ENCODE measurements at places on chromosomes 6 and 20.

DNA sequence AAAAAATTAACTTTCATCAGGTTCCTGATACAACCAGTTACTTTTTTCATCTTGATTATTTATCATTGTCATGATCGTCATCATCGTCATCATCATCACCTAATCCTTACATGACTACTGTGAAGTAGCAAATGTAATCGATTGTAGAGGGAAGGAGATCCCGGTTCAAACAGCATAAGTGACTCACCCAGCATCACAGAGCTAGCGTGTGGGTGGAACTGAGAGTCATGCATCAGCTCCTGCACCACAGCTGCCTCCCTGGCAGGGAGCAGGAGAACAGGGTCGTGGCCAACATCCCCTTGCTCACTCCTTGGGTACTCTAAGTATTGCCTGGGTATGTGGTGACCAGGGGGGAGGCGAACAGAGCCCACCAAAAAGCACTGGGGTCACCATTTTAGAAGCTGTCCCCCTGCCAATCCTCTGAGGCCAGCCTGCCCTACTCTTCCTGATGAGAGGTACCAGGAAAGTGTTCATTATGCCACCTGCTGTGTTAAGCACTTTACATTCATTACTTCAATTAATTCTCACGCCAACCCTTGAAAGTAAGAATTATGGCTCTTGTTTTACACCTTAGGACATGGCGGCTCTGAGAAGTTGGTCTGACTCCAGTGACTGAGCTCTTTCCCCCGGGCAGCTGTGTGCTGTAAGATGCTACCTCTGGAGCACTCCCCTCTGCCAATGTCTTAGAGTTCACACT, 425.2 kb downstream of the CD83 start:
- DNase-seq, result no peak

GRCh38 chr6:15344192-15344519, 98.3 kb downstream of the JARID2 start:
- no peak for DNase-seq

DNA sequence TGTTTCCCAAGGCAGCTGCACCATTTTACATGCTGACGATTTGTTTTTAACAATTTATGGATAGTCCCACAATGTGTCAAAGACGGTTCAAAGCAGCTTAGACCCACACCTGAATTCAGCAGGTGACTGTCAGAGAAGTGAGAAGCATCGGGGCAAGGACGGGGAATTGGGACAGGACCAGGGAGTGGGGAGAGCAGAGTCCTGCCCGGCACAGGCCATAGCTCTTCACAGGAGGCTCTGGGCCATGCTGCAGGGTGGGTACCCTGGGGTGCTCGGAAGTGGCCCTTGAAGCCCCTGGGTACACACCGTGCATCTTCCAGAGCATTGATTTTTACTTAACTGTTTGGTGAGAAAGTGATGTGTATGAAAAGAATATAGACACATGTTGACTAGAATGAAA, 33.2 kb upstream of the PHACTR3 start:
- DNase-seq, result no peak

- DNase-seq, result no peak
Observed at GRCh38 chr20:14337400-14338171, at the start of gene FLRT3. Gene FLRT3 (minus strand): TSS chr20:14337612. CDS start chr20:14327506, 10,106 bp downstream.

DNA sequence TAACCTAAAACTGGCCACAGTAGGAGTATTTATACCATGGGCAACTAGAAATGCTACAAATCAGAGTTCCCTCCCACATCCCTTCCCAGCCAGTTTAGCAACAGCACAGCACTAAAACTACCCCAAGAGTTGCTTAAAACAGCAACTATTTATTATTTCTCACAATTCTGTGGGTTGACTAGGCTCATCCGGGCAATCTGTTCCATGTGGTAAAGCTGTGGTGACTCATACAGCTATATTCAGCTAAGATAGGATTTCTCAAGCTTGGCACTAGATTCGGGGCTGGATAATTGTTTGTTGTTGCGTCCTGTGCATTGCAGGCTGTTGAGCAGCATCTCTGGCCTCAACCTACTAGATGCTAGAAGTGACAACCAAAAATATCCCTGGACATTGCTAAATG, 8.6 kb upstream of the HECA start:
- no peak for DNase-seq

DNA sequence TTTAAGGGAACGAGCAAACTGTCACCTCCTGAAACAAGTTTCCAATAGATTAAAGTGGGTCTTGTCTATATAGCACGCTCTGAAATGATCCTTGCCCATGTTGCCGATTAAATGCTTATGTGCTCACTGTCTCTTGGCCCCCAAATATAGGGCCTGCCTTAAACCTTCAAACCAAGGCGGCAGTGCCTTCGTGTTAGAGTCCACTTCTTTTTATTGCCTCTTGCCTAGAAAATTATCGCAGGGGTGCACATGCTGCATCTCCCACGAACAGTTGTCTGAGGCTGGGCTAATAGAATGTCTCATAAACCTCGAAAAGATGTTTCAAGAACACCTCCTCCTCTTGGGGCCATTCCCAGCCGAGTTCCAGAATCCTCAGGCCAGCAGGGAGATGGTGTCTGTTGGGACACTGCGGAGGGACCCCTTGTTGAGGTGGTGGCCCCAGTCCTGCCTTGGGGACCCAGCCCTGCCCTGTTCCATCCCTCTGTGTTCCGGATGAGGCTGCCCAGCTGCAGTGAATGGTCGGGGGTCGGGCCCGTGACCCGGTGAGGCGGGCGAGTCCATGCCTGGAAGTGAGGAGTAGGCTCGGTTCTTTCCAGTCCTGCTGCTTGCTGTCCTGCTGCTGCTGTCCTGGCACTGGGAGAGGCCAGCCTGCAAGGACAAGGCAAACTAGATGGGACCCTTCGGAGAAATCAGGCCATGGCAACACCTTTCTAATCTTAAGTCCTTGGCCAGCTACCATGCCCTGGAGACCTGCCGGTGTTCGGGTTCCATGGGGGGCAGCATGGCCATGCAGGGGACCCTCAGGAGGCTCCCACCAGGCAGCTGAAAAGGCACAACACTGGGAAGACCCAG, 34.7 kb upstream of the SLCO4A1 start:
- DNase-seq, result no peak

GRCh38 chr20:59231124-59231804, 67.6 kb downstream of the ZNF831 start:
- no peak for DNase-seq

DNA sequence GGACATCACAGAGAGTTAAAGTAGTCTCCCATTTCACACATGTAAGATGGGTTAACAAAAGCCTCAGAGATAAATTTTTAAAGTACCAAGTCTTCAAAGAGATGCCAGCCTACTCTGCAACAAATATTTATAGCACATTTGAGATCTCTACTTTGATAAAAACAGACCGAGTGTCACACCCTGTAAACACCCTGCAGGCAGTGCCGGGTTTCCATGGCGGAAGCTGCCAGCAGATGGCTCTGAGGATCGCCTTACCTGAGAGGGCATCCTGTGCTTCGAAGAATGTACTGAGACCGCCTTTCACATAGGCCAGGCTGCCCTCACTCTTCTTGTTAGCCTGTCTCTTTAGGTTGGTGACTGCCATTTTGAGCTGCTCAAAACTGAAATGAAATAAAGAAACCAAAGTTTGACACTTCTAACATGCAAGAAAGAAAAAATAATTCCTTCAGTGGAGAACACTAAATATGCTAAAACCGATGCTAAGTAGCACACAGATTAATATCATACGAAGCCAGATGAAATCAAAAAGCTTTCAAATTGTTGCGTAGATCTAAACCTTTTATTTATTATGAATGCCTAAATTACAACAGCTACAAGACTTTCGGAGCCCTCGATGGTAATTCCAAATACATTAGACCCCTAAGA, 39.3 kb downstream of the HUS1B start:
- no peak for DNase-seq

GRCh38 chr20:62316331-62317166, 13.8 kb downstream of the ADRM1 start:
- DNase-seq, result no peak

- no peak for DNase-seq
Observed at GRCh38 chr20:42690842-42691437, 498.8 kb downstream of the PTPRT start.

- DNase-seq, result no peak
Observed at GRCh38 chr6:1296079-1296478, 15.8 kb upstream of the FOXQ1 start.

DNA sequence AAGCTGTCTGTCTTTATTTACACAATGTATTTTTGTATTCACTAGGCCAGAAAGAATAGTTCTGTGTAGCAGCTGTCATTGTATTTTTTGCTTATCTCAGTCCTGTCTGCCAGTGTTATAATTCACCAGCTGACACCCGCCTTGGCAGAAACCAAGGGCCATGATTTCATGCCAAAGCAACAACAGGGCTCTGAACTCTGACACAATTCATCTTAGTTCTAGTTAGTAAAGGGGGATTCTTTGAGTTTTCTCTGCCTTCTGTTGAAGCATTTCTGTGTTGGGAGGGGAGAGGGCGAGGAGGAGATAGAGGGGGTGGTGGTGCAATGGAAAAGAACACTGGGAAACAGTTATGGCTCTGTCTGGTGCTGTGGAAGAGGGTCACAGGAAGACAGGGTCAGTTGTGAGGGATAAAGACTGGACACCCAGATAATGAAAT, 684.6 kb upstream of the MARCKS start:
- no peak for DNase-seq

GRCh38 chr6:53543359-53544216, 1.3 kb downstream of the GCLC start:
- no peak for DNase-seq

DNA sequence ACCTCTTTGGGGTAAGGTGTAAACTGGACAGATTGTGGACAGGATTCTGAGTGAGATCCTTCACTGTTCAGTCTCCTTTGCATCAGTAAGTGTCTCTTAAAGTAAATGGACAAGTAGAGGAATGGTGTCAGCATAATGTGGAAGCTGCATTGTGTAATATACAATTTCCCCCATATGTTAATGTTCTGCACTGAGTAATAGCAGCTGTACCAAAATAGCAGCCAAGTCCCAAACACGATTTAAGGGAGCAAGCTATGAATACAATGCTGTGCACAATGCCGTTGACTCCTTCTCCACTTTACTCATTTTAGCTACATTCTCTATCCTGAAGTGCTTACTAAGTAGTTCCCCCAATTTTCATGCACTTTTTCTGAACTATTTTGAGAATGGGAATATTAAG, 21.1 kb upstream of the TRIM26 start:
- no peak for DNase-seq

GRCh38 chr20:57464642-57465211, 60.2 kb downstream of the CTCFL start:
- DNase-seq, result no peak

DNA sequence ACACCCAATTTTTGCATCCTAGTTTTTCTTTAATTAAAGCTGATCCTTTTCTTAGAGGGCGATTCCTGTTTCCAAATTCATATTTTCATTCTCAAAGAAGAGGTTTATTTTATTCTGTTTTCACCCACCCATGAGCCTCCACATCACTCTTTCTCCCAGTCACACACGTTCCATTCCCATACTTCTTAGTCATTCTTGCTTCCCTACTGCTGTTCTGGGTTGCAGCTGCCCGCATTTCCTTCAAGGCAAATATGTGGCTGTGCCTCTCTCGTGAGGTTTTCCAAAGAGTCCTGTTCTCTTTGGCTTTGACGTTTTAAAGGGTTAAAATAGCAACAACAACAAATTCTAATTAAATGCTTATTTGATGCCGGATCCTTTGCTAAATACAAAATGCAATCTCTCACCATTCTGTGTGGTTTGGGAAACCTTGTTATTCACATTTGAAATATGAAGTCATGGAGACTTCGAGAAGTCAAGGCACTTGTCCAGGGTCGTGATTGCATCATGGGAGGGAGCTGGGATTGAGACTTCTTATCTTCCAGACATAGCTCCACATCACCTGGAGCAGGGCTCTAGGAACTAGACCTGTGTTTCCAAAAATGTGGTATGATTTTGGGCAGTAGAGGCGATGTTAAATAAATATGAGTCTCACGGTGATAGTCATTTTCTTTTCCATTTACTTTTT, 126.6 kb downstream of the DOK5 start:
- DNase-seq, result no peak

- DNase-seq, result no peak
Observed at GRCh38 chr6:26215585-26216358, 128.5 kb downstream of the HFE start.

DNA sequence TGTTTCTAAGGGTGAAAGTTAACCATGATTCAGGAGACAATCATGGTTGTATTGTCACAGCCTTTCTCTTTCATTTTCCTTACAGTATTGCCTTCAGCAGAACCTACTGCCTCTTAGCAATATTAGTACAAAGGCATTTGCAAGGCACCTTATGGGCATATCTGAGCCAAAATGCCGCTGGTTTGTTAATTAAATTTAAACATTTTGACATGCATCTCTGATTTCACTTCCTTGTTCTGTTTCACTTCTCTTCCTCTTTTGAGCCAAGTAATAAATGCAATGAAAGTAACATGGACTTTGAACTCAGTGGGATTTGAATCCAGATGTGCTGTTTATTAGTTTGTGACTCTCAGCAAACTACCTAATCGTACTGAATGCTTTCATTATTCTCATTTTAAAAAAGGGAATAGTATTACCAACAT, 467.4 kb upstream of the CITED2 start:
- no peak for DNase-seq

DNA sequence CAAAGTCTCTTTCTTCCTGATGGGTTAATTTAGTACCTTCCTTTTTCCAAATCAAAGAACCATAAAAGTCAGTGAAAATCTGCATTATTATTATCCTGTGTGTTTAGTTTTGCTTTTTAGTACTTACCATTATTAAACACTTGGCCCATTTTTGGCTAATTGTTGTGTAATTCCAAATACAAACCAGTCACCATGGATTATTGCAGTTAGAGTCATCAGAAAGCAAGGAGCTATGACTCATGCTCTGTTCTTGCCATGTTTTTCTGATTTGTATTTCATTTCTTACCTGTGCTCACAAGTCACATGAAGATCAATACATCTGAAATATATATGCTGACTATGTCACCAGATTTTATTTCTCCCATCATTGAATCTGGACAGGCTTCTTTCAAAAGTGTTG, 31.3 kb downstream of the SLC22A3 start:
- no peak for DNase-seq

GRCh38 chr20:43545837-43546578, 12.8 kb upstream of the SGK2 start:
- DNase-seq, result no peak
